ENCODE measurements at places on chromosomes 6 and 20.

GRCh38 chr20:53447316-53447715, 146.3 kb downstream of the ZNF217 start:
- no peak for DNase-seq

DNA sequence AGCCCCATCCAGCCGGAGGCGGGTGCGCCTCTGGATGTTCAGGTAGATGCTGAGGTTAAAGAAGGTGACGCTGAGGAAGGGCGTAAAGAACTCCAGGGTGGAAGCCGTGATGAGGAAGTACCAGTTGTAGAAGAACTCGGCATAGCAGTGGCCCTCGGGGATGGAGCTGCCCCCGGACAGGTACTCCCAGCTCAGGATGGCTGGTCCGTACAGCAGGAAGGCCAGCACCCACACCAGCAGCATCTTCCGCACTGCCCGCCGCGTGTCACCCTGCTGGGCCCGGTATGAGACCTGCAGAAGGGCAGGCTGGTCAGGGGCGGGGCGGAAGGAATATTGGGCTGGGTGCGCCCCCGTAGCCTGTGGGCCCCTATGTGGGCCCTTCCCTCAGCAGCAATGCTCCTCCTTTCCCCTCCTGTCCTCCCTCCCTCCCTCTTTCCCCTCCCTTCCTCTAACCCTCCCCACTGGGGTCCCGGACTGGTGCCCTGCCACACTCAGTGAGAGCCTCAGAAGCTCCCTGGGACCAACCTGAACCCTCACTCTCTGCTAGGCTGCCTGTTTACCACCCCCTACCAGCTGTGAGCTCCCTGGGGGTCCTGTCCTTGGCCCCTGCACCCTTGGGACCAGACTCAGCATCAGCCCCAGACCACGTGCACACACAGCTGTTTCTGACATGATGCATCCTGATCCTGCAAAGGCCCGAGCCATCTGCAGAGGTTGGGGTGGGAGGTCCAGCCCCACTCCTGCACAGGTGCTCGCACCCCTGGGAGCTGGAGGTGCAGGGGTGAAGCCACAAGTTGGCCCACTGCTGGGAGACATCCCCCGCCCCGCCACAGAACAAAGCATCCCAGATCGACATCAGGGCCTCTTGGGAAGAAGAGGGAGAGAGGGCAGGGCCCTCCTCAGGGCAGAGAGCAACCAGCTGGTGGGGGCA, 3.2 kb downstream of the HRH3 start:
- no peak for DNase-seq

DNA sequence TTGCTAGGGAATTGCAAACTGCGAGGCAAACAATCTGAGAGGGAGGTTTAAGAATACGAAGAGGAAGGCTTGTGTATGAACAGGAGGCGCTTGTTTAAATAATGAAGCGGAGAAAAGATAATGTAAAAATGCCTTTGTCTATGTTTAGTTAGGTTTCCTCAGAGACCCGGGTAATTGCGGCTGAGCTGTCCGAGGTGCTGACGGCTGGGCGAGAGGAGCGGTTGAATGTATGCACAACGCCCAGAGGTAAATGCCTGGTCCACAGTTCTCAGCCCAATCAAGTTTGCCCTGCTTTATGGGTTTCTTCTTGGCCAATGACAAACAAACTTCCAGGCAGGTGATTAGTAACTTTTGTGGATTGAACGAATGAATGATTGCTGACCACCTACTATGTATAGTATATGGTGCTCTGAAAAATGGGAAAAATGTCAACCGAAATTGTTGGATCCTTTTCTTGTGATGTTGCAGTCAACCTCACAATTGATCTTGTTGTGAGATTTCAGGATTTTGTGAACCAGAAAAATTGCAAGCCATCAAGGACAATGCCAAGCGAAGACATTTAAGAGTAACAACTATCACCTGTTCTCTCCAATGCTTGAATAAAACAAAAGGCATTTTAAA, 38.3 kb upstream of the SLC32A1 start:
- no peak for DNase-seq

GRCh38 chr6:166415306-166415705, 32.6 kb upstream of the MPC1 start:
- DNase-seq: no peak

DNA sequence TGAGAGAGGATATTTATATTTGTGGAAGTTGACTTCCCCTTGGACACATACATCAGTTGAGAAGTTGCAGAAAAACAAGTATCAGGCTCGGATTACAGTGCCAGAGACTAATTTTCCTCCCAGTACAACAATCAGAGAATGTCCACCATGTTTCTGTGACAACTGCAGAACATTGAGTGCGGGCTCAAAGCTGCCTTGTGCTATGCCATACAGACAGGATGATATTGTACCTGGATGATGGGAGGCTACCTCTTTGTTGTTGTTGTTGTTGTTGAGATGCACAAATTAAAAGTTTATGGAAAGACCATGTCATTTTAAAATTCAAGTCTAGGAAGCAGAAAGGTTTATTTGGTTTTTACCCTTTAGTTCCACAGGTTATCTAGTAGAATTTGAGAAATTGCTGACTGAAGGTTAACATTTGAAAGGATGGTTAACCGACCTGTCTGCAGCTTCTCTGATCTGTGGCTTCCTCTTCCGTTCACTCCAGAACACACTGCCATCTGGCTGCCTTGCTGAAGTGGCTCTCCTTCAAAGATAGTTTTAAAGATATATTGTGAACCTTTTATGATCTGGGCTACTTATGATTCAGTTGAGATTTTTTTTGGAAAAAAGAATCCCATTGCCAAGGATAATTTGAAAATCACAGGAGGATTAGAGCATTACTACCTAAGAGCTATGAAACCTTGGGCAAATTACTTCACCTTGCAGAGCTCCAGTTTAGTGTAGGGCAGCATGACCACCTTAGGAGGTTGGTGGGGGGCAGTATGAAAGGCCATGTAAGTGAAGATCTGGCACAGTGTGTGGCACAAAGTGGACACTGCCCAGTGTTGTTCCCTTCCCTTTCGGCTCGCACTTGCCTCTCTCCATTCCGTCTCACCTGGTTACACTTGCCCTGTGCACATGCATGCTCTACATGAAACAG, 15.9 kb downstream of the TMEM200A start:
- no peak for DNase-seq

DNA sequence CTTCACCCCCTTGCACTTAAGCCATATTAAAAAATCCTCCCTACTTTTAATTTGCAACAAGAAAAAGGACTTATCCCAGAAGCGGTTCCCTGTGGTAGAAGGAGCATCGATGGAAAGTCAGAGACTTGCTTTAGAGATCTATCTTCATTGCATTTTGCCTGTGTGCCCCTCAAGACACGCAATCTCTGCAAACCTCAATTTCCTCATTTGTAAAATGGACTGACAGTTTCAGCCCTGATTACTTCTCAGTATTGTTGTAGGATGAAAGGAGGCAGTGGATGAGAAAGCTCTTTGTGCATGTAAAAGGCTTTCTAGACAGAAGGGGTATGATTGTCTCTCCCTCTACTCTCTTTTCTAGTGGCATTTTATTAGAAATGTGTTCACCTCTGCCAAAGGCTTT, 410.2 kb downstream of the CDC5L start:
- no peak for DNase-seq

DNA sequence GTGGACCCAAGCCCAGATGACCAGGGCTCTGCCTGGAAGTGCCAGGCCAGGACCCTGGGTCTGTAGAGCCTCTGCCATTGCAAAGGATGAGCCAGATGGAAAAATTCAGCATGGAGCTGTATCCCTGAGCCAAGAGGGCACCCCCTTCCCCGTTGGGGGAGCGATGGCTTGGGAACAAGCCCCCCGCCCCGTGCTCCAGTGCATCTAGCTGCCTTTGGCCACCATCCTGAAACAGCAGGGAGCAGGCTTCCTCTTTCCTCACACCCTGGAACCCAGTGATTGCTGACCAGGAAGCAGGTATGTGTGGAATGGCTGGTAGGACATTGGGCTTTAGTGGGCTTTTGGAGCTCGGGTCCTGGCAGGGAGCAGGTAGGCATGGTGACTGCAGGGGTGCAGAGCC, 2.2 kb downstream of the MLN start:
- DNase-seq: no peak

GRCh38 chr6:54586251-54586650, 260.3 kb upstream of the FAM83B start:
- no peak for DNase-seq

DNA sequence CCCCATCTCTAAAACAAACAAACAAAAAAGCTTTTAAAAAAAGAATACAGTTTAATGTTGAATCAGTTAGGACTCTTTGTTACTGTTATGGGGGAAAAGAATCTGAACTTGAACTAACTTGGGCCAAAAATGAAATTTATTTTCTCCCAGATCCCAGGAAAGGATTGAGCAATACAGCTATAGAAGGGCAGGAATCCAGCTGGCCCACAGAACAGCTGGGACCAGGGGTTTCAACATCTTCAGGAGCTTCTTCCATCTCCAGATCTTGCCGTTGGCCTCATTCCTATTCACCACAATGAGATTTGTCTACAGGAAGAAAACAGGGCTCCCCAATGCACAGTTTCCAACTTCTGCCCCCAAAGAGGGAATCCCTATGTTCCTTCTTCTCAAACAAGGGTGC, 43.2 kb upstream of the AKAP12 start:
- no peak for DNase-seq

DNA sequence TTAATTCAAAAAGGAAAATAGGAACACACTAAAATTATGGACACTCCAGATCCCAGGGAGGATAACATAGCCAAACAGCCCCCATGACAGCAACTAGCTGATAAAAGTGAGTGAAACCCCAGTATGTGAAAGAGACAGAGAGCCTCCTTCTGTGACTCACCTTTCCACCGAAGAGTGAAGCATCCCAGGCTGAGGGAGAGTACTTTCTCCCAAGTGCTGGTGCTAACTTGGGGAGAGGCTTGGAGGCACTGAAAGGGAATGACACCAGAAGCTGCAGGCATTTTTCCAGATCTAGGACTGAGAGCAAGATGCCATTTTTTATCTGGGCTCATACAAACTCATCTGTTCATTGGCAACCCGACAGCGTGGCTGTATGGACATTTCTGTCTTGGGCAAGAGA, 339.8 kb downstream of the HTR1B start:
- no peak for DNase-seq

- no peak for DNase-seq
Measured at GRCh38 chr20:53187392-53188068, 215.4 kb downstream of the TSHZ2 start.

GRCh38 chr6:110526726-110527125, 50.3 kb upstream of the SLC22A16 start:
- no peak for DNase-seq

- DNase-seq: no peak
Measured at GRCh38 chr6:44247338-44248302, 719 bp downstream of the HSP90AB1 start.

GRCh38 chr6:14123386-14124111, 6.0 kb downstream of the CD83 start:
- DNase-seq: no peak

DNA sequence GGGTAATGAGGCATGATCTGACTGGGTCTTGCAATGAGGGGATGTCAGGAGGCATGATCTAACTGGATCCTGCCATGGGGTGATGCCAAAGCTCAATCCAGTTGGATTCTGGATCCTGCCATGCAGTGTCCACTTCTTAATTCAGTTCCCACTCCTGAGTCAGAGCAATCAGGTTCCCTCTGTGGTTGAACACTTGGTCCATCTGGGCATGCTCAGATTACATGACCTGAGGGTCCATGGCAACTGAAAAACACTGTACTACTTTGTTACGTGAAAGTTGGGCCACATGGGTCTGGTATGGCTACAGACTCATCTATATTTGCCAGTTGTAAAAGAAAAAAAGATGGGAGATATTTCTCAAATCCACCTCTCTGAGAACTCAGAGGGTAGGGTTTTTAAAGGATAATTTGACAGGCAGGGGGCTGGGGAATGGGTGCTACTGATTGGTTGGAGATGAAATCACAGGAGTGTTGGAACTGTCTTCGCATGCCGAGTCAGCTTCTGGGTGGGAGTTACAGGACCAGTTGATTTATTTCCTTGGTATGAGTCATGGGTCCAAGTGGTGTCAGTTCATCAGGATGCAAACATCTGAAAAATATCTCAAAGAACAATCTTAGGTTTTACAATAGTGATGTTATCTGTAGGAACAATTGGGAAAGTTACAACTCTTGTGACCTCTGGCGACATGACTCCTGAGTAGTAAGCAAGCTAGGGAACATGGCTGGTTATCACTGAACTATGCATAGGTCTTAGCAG, 21.6 kb downstream of the C6orf163 start:
- no peak for DNase-seq

DNA sequence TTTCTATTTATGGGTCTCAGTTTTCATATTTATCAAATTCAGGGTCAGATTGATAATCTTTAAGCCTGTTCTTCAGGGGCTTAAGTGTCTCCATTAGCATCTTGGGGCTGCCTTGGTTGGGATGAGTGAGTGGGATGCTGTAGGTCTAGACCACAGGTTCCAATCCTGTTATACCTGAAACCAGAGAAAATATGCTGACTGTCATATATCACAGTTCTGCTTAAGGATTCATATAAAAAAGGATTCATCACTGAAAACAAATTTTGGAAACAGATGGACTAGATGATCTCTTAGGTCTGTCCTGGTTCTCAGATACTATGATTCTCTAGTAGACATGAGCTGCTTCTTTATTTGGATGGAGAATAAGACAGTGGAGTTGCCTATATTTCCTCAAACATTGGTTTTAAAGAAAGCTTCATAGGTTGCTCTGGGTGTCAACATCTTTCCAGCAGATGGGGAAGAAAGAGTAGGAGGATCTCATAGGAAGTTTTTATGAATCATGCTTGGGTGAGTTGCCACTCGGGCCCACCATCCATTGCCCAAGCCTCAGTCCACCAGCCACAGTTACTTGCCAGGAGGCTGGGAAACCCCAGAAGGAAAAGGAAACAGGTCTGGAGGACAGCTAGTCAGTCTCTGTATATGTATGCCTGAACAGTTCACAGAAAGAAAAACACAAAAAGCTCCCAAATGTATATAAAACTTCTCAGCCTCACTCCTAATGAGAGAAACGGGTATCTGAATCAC, 42.9 kb upstream of the MAP7 start:
- no peak for DNase-seq

- no peak for DNase-seq
Measured at GRCh38 chr6:116246089-116246488, 7.8 kb downstream of the TSPYL4 start.

DNA sequence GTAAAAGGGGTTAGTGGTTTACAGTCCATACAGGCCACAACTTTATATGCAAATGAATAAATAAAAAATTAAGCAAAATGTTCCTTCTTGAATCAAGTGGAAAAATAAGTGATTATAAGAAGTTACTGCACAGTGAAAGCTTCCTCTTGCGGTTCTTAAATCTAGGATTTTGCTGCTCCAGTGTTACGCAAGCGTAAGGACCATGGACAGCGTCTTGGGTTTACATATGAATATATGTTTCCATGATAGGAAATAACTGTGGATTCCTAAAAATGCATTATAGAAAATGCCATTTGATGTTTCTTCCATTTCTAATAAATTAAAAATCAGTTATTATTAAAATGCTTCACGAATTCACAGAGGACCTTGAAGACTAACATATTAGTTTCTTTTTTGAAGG, 176.6 kb upstream of the POU3F2 start:
- DNase-seq: no peak
